Suppressor macrophage treated with lipopolysaccharide for 4 hours (primary cell): ENCODE measurements at places on chromosomes 16 and 17.
A peak's percentile ranks its signal among the peaks of the same experiment; 100 is the strongest.

DNA sequence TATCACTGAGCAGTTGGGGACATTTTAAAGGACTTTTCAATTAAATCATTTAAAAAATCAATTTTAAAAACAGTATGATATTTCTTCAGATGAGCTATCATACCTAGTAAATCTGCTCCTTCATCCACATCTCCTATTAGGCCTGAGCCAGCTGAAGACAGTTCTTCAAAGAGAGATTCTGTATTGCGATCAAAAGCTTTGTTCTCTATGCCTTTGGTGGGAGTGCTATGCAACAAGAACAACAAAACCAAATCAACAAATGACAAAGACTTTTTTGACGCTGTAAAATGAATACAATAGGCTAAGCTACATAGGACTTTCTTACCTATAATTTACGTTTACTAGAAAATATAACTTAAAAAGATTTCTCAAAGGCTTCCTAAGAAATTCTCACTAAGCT is 106.5 kb downstream of the SPAG9 start:
- no peak for DNase-seq

DNA sequence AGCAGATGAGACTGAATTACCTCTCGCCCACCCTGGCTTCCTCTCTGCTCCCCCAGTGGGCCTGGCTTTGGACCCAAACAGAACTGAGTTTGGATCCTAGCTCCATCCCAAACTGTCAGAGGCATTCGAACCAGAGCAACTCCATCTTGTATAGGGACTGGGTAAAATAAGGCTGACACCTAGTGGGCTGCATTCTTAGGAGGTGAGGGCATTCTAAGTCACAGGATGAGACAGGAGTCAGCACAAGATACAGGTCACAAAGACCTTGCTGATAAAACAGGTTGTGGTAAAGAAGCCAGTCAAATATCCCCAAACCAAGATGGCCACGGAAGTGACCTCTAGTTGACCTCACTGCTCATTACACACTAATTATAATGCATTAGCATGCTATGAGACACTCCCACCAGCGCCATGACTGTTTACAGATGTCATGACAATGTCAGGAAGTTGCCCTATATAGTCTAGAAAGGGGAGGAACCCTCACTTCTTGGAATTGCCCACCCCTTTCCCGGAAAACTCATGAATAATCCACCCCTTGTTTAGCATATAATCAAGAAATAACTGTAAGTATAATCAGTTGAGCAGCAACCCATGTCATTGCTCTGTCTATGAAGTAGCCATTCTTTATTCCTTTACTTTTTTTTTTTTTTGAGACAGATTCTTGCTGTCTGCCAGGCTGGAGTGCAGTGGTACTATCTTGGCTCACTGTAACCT is 44.4 kb downstream of the LYRM1 start:
- DNase-seq: peak; percentile 21

GRCh38 chr17:40915199-40915661 is 22.2 kb downstream of the KRT23 start:
- DNase-seq: peak; percentile 86

- no peak for DNase-seq
Measured at GRCh38 chr17:78667741-78668640, 90.8 kb upstream of the DNAH17 start.

- DNase-seq: no peak
Measured at GRCh38 chr16:29972992-29973383, 680 bp upstream of the TAOK2 start.

DNA sequence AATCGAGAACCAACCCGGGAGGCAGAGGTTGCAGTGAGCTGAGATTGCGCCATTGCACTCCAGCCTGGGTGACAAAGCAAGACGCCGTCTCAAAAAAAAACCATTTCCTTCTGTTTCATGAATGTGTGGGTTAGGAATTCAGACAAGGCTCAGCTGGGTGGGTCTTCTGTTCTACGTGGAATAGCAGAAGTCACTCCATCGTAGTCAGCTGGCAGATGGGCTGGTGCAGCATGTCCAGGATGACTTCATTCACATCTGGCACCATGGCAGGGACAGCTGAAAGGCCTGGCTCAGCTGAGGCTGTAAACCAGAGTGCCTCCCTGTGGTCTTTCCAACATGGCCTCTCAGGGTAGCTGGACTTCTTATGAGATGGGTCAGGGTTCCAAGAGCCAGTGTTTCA is 89.0 kb downstream of the C17orf67 start:
- DNase-seq: peak; percentile 3

GRCh38 chr17:79803997-79804855 is 7.3 kb upstream of the CBX8 start:
- DNase-seq: peak; percentile 82

GRCh38 chr17:67841992-67842391 is 16.7 kb downstream of the BPTF start:
- DNase-seq: no peak

- no peak for DNase-seq
Measured at GRCh38 chr17:67504182-67504581, 127.1 kb downstream of the PITPNC1 start.

DNA sequence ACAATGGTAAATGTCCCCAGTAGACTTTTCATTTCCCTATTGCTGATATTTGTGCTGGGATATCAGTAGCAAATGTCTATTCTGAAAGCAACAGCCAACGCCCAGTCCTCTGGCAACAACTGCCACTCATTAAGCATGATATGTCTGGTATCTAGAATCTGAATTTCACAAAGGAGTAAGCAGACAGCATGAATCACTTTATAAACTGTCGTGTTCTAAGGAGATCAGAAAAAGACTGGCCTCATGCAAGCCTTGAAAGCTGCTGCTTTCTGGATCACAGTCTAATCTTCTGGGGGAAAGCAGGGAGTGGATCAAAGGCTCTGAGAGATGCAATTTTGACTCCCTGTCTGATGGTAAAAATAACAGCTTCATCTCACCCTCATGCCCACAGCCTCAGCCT is 153.1 kb upstream of the NOG start:
- DNase-seq: no peak

DNA sequence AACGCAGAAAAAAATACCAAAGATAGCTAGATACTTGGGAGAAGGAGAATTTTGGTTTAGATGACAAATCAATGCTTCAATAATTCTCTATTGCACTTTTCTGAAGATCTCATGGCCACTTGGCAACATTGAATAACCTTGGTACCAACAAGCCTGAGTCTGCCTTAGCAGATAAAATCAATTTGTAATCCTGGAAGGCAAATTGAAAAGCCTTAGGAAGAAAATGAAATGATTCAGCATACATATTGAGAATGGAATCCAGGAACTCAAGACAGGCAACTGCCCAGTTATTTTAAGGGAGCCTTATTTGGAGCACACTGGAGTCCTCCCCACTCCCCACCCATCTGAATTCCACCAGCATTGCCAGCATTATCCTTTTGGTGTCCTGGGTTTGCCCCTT is 109.3 kb upstream of the SOX9 start:
- DNase-seq: no peak

DNA sequence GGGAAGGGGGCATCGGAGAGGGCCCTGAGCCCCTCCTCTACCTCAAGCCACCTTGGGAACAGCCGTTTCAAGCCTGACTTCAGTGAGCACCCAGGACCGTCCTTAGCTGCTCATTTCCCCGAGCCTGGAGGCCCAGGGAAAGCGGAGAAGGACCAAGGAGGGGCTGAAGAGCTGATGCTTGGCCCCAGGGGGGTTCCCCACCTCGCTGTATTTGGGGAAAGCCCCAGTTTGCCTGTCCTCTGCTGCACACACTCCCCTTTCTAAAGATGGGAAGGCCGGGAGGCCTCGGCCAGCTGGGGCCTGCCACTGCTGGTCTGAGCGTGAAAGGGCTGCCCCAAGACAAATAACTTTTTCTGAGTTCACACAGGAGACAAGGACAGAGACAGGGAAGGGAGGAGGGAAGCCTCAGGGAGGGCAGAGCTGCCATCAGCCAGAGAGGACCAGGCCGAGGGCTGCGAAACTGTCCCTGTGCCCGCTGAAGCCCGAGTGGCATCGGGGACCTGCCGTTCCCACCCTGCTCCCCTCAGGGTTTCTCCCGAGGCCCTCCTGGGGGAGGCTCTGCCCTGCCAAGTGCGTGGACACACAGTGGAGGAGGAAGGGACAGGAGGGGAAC is 11.6 kb downstream of the ZACN start:
- DNase-seq: no peak

- no peak for DNase-seq
Measured at GRCh38 chr17:39688945-39689344, 1.1 kb upstream of the PGAP3 start.

- no peak for DNase-seq
Measured at GRCh38 chr17:12644623-12645022, 21.1 kb upstream of the MYOCD start.

GRCh38 chr17:36773039-36773438 is 164.2 kb upstream of the LHX1 start:
- DNase-seq: no peak

GRCh38 chr17:42531455-42532354 is 4.3 kb upstream of the NAGLU start:
- DNase-seq: peak; percentile 76

- DNase-seq: no peak
Measured at GRCh38 chr17:68087851-68088250, 52.3 kb downstream of the KPNA2 start.

DNA sequence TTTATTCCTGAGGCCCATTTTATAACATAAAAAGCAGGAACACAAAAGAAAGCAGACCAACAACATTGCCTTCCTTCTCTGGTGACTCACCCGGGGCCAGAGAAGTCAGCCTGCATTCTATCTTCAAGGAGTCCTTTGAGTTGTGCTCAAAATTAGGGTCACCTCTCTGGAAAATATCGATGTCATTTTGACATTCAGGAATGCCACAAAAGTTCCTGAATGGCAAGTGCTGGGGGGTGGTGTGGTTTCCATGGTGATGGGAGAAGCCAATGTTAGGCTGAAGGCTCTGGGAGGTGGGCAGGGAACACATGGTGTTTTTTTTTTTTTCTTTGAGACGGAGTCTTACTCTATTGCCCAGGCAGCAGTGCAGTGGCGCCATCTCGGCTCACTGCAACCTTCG is 159.6 kb downstream of the HAPSTR1 start:
- no peak for DNase-seq

GRCh38 chr17:76487451-76488192 is 13.6 kb downstream of the RHBDF2 start:
- DNase-seq: no peak
